ENCODE measurements at places on chromosomes 1 and 21.

DNA sequence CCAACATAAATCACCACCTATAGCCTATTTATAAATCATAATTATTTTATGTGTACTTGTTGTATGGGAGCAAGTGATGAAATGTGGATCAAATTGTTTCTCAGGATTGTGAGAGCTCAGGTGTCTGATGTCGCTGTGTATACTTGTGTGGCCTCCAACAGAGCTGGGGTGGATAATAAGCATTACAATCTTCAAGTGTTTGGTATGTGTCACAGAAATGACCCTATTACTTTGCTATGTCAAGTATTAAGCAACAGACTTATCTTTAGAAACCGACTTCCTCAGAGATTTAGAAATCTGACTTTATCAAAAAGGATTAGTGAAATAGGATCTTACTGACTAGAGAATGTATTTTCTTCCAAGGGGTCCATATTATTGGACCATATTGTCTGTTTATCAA is 280.9 kb downstream of the TPR start:
- DNase-seq = no peak

DNA sequence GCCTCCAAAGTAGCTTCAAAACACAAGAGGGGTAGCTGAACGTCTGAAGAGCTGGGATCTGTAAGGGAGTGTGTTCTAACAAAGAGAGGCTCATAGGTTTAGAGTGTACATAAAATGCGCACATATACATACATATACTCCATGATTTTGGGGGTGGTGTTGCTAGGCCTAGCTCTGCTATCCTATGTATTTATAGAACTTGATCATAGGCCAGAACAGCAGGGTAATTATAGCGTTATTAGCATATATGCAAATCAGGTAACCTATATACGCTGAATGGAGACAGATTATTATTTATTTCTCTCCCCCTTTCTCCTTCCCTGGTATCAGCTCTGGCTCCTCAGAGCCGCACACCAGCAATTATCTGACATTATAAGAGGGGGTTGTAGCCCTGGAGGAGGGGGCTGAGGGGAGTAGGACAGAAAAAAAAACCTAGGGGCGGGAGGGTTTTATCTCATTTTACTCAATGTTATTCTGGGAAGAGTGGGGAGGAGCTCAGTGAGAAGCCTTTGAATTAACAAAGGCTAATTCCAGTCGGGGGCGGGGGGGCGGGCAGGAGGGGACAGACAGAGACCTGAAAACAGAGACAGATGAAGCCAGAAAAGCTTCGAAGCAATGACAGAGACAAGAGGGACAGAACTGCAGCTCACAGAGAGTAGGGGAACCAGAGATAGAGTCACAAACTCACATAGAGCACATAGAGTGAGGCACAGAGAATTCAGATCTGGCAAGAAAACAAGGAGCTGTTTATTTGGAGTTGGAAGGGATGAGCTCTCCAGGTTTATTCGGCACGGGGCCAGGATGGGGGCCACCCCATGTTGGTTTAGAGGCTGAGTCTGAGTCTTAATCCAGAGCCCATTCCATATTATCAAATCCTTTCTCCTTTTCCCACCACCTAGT is 63.0 kb downstream of the RHBG start:
- no peak for DNase-seq

GRCh38 chr1:214557952-214558735 is 6.7 kb upstream of the PTPN14 start:
- no peak for DNase-seq

DNA sequence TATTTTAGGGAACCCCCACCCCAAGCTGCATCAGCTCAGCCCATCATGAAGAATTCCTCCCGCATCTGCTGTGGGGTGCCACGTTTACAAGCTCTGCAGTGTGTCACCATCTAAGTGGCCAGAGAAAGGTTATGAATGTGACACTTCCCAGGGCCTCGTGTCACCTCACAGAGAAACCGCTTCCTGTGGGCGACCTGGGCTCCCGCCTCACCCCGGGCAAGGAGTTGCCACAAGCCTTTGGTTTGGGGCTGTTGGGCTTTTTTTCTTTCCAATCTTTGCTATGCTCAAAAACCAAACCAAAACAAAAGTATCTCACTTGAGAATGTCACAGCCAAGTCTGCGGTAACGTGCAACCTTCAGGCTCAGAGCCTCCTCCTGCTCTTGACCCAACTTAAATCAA is 82.1 kb upstream of the ARHGEF16 start:
- DNase-seq = no peak

GRCh38 chr1:204258213-204259115 is 44.7 kb upstream of the GOLT1A start:
- peak; percentile 69 for DNase-seq

DNA sequence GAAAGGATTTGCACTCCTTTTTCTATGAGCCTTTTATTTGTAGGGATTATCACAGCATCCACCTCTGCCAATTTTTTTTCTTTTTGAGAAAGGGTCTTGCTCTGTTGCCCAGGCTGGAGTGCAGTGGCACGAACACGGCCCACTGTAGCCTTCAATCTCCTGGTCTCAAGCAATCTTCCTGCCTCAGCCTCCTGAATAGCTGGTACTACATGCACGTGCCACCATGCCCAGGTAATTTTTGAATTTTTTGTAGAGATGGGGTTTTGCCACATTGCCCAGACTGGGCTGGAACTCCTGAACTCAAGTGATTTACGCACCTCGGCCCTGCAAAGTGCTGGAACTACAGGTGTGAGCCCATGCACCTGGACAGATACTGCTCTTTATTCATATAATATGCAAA is 2.1 kb downstream of the SAMSN1 start:
- DNase-seq = no peak

DNA sequence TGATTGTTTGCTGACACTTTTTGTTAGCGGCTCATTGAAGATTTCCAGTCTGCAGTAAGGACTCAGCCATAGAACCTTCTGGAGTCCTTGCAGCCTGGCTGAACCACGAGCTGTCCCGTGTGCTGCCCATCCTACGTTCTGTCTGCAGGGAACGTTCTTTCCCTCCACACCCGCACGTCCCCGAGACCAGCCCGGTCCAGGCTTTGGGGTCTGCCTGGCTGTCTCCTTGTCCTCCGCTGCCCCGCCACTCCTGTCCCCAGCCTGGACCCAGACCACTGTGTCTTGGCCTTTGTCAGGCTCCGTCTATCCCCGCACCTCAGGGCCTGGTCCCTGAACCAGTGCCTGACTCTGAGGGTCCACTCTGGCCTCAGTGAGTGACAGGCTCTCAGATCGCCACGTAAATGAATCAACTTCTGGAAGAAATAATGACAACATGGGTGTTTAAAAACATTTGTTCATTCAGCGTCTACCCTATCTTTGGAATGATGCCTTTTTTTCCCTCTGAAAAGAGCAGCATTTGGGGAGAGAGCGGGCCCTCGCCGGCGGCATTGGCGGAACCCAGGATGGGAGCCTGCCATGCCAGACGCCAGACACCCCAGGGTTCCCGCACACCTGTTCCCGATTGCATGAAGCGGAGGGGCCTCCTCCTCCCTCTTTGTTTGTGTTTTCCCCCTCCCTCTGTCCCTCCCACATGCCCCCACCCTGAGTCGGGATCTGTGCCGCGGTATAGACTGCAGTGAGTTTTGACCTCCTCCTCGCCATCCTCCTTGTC is 43.9 kb upstream of the C1orf174 start:
- DNase-seq = no peak

DNA sequence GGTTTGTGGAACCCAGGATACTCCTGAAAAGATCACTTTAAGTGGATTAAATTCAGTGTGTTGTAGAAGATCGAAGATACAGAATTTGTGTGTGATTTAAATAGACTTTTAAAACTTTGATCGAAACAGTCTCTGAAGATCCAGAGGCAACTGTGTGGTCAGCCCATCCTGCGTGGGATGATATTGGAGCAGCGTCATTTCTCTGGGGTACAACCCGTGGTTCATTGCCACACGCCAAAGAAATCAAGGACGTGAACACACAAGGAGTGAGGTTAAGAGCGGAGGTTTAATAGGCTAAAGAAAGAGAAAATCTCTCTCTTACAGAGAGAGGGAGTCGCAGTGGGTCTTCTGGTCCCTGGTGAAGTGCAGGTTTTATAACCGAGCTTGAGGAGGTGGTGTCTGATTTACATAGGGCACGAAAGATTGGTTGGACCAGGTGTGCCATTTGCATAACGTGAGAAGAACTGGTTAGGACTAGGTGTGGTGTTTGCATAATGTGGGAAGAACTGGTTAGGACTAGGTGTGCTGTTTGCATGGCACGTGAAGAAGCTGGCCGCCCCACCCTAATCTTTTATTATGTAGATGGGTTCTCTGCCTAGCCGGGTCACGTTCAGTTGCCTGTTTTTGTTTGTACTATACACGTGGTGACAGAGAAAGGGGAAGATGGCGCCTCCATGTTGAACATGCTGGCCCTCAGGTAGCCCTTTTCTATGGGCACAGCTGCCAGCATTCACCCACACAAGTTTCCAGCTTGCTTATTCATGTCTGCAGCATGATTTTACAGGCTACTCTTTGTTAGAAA is 82.3 kb downstream of the ADSS2 start:
- DNase-seq = no peak

- DNase-seq = no peak
These were observed 310.4 kb downstream of the ASTN1 start for GRCh38 chr1:176854121-176854520.

DNA sequence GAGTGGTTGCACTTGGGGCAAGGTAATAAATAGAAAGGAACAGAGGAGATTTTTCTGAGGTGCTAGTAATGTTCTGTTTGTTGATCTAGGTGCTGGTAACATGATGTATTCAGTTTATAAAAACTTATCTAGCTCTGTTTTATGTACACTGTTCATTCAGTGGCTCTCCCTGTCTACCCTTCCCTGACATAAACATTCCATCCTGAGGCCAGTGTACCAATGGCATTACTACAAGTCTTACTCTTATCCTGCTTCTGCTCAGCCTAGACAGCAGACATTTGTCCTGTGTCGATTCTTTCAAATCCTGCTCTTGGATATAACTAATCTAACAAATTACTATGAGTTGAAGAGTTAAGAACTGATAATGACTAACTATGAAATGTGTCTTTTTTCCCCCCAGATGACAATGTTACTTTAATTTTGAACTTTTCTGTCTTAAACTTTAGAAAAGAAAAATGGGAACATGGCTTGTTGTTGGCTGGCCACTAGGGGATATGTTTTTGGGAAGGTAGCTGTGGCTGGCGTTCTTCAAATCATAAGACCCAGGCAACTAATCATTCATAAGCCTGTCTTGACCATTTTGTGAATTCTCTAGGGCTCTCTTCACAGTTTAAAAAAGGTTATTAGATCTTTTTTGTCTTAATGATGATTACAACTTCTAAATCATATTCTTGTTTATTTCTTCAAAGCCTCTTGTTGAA is 390.9 kb downstream of the PBX1 start:
- no peak for DNase-seq

GRCh38 chr1:77605246-77606026 is 77.0 kb downstream of the ZZZ3 start:
- DNase-seq = no peak

DNA sequence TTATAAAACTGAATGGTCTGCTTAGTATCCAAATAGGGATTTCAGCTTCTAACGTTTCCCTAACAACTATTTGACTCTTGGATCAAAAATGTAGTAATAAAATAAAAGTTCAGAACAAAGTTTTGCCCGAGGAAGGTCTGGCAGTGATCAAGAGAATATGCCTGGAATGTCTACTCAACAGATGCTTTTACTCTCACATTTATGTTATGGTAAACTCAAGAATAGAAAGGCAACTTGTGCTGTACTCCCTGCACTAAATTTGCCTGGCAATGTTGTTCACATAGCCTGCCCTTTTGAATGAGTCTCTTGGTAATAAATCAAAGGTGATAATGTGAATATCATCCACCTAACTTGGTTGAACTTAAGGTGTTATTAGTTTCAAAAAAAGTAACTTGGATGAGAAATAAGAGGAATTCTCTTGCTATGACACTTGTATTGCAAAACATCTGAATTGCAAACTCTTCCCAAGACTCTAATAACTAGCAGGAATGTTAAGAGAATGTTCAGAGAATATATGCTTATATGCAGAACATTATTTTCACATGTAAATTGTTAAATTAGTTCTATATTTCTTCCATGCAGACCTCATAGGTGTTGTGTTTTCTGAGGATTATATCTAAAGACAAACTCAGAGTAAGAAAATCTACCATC is 215.8 kb downstream of the COL24A1 start:
- DNase-seq = no peak

- no peak for DNase-seq
These were observed 27.9 kb downstream of the DOP1B start for GRCh38 chr21:36184545-36184944.

- no peak for DNase-seq
These were observed 95.7 kb upstream of the VANGL1 start for GRCh38 chr1:115545791-115546733.

GRCh38 chr1:87151500-87152421 is 176.9 kb upstream of the LMO4 start:
- peak; percentile 81 for DNase-seq

DNA sequence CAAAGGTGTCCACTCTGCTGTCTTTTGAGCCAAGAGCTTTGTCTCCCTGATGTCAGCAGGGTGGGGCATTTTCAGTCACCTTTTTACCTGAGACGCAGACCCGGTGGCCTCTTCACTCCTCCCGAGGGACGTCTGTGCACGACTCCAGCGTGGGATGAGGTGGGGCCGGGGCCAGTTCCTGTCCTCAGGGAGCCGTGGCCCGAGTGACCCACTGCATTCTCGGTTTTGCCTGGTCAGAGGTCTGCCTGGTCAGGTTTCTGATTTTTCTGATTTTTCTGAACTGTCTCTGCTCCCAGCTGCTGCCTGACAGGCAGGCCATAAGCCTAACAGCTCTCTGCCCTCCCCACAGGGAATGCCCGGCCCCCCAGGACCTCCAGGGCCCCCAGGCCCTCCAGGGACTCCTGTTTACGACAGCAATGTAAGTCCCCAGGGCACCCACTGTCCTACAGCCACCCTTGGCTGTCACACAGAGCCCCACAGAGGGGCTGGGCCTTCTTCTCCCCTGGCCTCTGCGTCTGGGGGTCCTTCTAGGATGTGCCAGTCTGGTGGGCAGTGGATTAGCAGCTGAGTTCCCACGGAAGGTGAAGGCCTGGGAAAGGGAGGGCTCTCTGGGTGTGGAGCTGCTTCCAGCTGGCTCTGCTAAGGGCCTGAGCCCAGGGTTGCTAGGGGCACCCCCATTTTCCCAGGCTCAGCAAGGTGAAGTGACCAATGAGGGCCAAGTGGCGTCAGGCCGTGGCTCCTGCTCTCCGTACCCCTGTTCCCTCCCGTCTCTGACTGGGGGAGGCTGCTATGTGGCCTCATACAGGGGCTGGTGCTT is 45.9 kb downstream of the SLC19A1 start:
- DNase-seq = peak; percentile 15

DNA sequence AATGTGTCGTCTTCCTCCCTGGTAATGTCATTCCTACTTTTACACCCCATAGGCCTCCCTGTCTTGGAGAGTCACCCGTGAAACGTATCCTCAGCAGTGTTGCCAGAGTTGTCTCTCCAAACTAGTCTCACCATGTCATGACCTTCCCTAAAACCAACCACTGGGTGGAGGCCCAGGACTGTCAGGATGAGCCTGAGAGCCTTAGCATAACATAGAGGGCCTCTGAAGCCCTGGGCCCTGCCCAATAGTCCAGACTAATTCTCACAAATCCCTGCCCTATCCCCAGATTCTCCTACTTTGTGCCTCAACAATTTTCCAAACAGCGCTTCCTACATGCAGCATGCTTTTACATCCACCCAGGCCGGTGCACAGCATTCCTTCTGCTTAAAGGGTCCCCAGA is 29.3 kb upstream of the HSD3B1 start:
- no peak for DNase-seq
